ENCODE measurements at places on chromosomes 3 and 15.

- DNase-seq, result no peak
Measured at GRCh38 chr3:121768452-121768851, 18.9 kb upstream of the GOLGB1 start.

DNA sequence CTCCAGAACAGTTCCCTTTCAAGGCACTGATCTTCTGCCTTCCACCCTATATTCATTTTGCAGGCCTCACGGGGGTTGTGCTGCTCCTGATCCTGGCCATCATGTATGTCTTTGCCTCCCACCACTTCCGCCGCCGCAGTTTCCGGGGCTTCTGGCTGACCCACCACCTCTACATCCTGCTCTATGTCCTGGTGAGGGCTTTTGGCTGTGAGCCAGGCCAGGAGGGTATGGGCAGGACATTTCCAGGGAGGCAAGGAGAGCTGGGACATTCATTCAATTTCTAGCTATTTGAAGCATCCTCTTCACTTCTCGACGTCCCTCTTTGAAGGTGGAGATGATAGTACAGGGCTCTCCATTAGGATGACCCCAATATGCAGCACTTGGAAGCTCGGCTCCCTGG lies 25.9 kb downstream of the DUOX1 start:
- DNase-seq, result no peak

DNA sequence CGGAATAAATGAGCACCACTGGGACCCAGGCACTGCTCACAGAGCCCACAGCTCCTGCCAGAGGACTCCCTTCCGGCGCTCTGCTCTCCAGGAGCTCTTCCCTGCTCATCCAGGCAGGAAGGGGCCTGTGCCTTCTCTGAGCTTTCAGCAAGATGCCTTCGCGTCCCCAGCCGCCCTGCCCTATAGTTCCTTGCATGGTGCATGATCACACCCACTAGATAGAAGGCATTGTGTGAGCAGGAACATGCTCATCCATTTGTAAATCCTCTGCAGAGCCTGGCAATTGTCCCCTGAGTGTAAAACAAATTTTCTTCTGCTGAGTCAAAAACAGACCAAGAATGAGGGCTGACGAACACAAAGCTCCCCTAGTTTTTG lies 181.6 kb downstream of the MEGF11 start:
- DNase-seq, result peak; percentile 18

- DNase-seq, result no peak
Measured at GRCh38 chr3:149813367-149814281, 609 bp downstream of the RNF13 start.

DNA sequence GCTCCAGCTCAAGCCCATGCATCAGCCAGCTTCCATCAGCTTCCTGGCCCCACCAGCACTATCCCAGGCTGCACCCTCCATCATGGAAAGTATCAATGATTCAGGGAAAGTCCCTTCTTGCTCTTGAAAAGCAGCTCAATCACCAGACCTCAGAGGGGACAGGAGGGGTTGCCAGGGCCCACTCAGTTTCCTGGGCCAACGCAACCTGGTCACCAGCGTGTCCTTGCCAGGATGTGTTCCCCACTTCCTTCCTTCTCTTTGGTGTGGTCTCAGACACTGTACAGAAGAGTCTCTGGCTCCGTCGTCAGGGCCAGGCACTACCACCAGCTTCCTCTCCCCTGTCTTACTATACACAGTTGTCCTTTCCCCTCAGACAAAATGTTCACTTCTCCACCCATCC lies 3.0 kb downstream of the HDC start:
- no peak for DNase-seq

DNA sequence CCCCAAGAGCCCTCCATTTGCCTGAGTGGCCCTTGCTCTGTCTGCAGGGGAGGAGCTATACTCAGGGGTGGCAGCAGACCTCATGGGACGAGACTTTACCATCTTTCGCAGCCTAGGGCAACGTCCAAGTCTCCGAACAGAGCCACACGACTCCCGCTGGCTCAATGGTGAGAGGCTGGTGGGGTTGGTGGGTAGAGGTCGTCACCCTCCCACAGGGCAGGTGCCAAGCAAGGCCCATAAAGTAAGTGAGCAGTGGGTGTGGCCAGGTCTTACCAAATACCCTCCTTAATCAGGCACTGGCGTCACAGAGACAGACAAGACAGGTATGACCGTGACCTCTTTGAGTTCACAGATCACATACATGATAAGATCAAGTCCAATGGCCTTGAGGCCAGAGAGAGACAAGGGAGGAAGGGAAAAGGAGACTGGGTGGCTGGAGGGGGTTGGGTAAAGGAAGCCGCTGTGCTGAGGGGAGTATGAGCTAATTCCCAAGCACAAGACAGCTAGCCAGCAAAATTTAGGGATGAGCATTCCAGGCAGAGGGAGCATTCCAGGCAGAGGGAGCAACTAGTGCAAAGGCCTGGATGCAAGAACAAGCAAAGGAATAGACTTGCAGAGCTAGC lies 2.5 kb downstream of the SEMA3B start:
- no peak for DNase-seq

- no peak for DNase-seq
Measured at GRCh38 chr15:95930659-95931375, 399.7 kb upstream of the NR2F2 start.

DNA sequence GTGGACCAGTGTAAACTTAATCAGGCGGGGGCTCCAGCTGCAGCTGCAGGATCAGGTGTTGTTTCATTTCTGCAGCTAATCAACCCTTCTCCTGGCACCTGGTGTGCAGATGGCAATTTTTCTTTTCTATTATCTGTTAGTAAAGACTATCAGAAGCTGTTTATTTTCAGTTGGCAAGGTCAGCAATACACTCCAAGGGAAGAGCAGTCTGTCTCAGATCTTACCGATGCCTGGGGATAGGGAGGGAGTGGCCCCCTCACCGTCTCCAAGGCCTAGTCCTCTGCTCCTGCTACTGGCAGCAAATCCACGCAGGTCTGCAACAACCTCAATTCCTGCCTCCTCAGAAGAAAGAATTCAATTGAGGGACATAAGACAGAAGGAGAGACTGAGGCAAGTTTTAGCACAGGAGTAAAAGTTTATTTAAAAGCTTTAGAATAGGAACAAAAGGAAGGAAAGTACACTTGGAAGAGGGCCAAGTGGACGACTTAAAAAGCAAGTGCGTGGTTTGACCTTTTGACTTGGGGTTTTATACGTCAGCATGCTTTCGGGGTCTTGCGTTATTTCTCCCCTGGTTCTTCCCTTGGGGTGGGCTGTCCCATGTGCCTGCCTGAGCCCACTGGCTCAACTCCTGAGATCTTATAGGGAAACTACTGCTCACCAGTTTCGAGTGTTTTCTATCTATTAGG lies 9.2 kb downstream of the CCRL2 start:
- DNase-seq, result no peak

DNA sequence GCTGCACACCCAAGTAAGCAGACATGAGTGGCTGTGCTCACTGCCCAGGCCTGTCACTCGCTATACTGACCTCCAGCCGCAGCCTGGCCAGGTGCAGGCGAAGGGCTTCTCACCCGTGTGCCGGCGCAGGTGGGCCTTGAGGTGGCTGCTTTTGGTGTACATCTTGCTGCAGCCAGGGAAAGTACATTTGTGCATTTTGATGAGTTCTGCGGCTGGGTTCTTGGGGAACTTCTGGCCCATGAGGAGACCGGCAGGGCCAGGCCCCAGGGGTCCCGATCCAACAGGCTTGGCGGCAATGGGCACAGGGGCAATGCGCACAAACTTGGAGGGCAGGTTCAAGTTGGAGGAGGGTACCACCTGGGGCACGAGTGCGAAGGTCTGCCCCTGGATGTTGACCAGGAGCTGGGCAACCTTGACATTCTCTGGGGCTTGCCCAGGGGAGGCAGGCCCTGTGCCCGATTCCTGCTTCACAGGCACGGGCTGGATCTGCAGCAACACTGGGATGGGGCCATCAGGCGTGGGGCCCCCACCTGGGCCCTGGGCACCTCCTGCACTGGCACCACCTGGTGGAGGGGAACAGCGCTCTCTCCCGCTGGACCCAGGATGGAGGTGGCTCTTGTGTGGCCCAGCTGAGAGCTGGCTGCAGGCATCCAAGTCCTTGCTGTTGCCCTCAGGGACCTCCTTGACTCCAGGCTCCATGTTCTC lies 5.3 kb downstream of the KLF15 start:
- no peak for DNase-seq

DNA sequence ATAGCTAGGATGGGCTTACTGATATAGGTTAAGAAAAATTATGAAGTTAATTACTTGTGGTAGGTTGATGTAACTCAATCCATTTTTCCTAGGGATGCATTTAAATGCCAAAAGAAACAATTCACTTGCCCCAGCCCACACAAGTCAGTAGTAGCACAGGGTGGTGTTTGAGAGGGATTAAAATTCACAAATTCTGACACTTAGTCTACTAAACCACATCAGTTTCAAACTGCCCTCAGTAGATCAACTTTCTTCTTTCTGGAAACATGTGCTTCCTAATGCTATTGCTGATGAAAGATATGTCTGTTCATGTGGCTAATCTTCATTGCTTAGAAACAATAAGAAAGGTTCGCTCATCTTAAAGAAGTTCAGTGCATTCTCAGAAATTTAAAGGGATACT lies 160.6 kb downstream of the EPHA3 start:
- DNase-seq, result no peak

- no peak for DNase-seq
Measured at GRCh38 chr3:138188013-138188730, 1.1 kb downstream of the ARMC8 start.

DNA sequence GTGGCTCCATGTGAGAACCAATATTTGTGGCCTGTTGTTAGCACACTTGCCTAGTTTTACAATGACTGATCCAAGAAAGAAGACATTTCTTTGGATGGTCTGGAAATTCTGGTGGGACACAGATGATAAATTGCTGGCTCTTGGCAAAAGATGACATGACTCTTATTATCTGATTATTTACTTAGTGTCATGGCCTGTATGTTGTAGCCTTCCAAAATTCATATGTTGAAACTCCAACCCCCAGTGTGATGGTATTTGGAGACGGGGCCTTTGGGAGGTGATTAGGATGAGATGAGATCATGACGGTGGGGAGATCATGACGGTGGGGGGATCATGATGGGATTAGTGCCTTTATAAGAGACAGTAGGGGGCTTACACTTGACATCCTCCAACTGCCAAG lies 30.0 kb upstream of the AKAP13 start:
- DNase-seq, result no peak

DNA sequence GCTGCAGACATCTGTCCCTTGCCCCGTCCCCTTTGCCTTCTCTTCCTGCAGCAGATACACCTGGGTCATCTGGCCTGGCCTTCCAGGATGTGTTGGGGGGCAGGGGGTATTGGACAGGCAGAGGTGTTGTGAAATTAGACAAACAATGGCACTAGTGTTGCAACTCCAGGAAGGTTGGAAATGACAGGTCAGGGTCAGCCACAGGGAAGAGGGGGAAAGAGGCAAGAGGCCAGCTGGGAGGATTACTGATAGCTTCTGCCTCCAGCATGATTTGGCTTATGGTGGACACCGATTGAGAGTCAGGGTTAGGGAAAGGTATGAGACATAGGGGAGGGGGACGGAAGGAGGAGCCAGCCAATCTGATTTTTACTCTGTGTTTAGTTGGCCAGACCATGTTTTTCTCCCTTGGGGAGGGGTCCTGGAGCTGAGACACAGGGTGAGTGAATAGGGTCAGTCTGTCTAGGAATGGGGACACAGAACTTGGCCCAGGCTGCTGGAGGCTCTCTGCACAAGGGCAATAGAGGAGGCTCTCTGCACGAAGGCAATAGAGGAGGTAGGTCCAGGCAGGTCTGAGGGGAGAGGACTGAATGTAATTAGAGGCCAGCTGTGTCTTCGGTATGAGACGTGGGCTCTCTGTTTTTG lies 3.4 kb upstream of the ATP2B2 start:
- DNase-seq, result no peak

GRCh38 chr3:39343076-39343717 lies 13.7 kb downstream of the CCR8 start:
- DNase-seq, result no peak

DNA sequence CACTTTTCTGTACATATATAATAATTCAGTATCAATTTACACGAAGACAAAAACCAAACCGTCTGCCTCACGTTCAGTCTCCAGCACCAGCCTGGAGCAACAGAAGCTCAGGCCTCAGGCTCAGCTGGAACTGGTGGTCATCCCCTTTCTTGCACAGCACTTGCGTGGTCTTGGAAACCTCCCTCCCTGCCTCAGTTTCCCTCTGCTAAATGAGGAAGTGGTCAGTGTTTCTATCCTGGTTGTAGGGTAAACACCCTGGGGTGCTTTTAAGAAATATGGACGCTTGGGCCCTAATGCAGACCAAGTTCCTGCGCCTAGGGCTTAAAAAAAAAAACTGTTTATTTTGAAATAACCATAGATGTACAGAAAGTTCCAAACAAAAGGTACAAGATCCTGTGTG lies 21.6 kb downstream of the IQSEC1 start:
- no peak for DNase-seq

GRCh38 chr15:55695432-55695831 lies 47.5 kb downstream of the PRTG start:
- no peak for DNase-seq

- no peak for DNase-seq
Measured at GRCh38 chr3:32556332-32556731, 14.3 kb downstream of the DYNC1LI1 start.

- DNase-seq, result no peak
Measured at GRCh38 chr3:29083676-29084075, 197.2 kb upstream of the RBMS3 start.

DNA sequence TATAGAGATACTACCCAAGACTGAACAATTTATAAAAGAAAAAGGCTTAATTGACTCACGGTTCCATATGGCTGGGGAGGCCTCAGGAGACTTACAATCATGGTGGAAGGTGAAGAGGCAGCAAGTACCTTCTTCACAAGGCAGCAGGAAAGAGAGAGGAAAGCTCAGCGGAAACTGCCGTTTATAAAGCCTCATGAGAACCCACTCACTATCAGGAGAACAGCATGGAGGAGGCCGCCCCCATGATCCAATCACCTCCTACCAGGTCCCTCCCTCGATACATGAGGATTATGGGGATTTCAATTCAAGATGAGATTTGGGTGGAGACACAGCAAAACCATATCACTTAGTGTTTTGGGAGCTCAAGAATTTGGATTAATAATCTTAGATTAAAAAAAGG lies 240.2 kb downstream of the UACA start:
- DNase-seq, result no peak

DNA sequence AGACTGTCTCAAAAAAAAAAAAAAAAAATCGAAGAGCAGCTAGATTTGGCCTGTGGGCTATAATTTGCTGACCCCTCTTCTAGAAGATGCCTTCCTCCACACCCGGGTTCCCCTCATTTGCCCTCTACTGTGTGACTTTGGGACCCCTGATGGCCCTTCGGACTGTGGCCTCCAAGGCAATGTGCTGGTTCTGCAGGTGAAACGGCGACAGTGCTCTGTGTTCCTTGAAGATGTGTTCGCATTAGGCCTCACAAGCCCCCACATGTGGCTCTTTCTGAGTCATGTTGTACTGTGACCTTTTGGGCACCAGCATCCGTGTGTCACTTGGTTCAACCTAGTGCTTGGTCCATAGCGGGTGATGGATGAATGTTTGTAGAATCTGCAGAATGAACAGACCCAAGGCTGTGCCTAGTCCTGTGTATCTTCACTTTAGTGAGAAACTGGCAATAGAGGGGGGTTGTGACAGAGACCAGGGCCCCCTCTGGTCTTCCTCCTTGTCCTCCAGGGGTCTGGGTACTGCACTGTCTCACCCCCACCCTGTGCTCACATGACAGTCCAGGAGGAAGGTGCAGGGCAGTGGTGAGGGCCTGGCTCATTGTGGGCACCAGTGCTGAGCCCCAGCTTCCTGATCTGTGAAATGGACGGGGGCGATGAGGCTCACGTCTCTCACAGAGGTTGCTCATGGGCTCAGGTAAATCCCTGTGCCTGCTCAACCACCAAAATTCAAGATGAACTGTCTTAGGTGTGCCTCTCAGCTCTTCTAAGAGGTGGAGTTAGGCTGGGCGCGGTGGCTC lies 22.7 kb downstream of the GOLGA6L2 start:
- DNase-seq, result no peak

Measured in GM04504 (cell line).